Cardiac muscle cell (in vitro differentiated cells and primary cell): ENCODE measurements at places on chromosomes 4 and X.

GRCh38 chr4:147644471-147644870 lies 27.3 kb downstream of the TMEM184C start:
- no peak for DNase-seq

DNA sequence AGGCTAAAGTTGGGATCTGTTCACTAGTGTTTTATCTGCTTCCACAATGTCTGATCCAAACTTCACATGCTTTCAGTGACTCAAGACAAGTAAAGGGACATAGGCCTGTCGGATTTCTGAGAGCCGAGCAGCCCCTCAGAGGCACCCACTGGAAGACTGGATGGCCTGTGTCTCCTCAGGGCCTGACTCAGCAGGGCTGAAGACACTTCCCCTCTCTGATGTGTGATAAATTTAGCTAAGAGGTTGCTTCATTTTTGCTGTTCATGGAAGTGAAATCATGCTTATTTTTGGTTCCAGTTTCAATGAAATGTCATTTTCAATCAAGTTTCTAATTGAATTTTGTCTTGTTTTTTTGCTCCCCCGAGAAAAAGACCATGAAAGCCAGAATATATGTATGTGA lies 93.7 kb downstream of the MXRA5 start:
- DNase-seq, result peak; percentile 29

GRCh38 chr4:172871381-172871780 lies 297.2 kb upstream of the GALNT7 start:
- DNase-seq, result no peak

GRCh38 chr4:17347445-17347844 lies 164.4 kb downstream of the QDPR start:
- peak; percentile 61 for DNase-seq

GRCh38 chr4:154686838-154687237 lies 57.0 kb upstream of the LRAT start:
- no peak for DNase-seq
